Hematopoietic multipotent progenitor cell treated with erythropoietin and hydrocortisone succinate and interleukin-3 and kit ligand, for 17 days (in vitro differentiated cells): ENCODE measurements at places on chromosomes 3 and 15.

DNA sequence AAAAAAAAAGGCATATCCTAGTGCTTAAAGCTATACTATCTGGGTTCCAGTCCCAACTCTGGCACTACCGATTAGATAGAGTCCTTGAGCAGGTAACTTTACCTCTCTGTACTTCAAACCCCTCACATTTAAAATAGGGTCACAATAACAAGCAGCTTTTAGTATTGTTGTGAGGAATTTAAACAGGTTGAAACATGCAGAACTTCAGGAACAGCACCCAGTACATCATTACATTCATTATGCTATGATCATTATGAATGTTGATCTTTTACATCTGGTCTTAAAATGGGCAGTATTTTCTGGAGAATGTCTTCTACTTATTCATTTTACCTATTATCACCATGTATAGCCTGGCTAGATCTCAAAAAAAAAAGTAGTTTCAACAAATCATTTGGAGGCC, 176.1 kb upstream of the CCDC54 start:
- no peak for DNase-seq

DNA sequence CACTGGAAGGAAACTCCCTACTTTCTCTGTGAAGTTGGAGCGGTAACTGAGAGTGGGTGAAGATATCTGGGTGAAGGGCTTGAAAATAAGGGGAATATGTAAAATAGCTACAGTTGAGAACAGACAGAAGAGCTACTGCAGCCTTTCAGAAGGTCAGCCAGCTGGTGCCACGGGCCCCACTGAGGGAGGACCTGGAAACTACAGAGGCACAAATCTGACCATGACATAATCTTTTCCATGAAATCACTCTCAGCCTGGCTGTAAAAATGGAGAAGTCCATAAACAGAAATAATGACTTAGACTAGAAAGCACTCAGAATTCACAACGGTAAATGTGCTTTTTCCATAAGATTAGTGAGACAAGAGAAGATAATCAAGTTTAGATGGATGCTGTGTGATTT, 46.4 kb downstream of the ST3GAL6 start:
- DNase-seq = no peak

DNA sequence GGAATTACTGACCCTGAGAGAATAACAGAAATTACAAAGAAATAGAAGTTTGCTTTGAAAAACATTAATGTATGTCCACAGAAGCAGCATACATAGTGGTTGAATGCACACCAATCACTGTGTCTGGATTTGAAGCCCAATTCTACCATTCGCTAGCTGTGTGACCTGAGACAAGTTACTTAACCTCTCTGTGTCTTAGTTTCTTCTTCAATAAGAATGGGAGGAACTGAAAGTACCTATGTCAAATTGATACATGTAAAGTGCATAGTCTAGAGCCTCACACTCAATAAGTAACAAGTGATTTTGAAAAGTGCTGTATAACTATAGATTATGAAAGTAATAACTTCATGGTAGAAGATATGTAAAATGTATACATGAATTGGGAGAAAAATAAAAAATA, 457.8 kb downstream of the FOXP1 start:
- no peak for DNase-seq

GRCh38 chr3:159860269-159861116, 128.1 kb upstream of the IL12A start:
- DNase-seq = no peak

DNA sequence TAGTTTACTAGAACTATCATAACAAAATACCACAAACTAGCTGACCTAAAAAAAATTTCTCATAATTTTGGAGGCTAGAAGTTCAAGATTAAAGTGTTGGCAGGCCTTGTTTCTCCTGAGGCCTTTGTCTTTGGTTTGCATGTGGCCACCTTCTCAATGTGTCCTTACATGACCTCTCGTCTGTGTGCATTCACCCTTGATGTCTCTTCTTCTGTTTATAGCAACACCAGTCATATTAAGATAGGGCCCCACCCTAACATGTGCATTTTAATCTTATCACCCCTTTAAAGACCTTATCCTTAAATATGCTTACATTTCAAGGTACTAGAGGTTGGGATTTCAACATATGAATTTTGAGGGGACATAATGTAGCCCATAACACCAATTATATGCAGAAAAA, 177.0 kb downstream of the ZBBX start:
- DNase-seq = no peak

- no peak for DNase-seq
Observed at GRCh38 chr3:175161291-175161690, 302.2 kb downstream of the NAALADL2 start.

DNA sequence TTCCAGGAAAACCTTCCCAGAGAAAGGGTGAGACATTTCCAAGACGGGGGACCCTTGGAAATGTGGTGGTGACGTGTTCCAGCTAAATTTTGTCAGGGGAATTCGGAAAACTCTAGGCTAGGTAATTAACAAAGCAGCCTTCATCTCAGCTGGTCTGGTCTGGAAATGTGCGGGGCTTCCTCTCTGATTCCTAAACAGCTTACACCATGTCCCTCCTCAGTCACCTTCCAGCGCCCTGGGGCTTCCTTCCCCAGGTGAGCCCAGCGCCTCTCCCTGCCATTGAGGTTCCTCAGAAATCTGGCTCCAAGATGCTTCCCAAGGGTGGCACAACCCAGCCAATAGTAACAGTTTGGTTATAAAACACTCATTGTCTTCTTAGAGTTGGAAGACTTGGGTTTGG, 571 bp downstream of the ACAD9 start:
- DNase-seq = no peak

GRCh38 chr3:198079771-198080520, 119.9 kb downstream of the LMLN start:
- no peak for DNase-seq

DNA sequence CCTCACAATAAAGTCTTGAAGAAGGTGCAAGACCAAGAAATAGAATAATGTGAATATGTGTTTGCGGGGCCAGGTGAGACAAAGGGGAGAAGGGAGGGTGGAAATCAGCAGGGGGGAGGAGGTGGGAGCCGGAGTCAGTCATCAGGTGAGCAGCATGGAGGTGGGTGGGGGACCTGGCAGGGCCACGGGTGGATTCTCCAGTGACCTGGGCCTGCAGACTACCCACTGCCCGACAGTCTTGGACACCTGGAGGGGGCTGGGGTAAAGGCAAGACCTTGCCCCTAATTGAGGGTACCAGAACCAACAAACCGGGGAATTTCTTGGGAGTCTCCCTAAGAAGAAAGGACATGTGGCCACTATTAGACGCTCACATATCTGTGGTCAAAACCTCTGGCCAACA, 95.8 kb downstream of the CHSY1 start:
- DNase-seq = no peak

GRCh38 chr3:114089675-114090074, 33.1 kb downstream of the QTRT2 start:
- DNase-seq = no peak

GRCh38 chr15:44722011-44722410, 10.7 kb downstream of the B2M start:
- DNase-seq = no peak

GRCh38 chr3:38969317-38970235, 82.2 kb downstream of the SCN11A start:
- no peak for DNase-seq

- no peak for DNase-seq
Observed at GRCh38 chr15:27854601-27855000, 244.5 kb downstream of the OCA2 start.

- no peak for DNase-seq
Observed at GRCh38 chr3:193585530-193585929, 7.5 kb upstream of the OPA1 start.

- no peak for DNase-seq
Observed at GRCh38 chr15:96767703-96768434, 437.4 kb downstream of the NR2F2 start.

GRCh38 chr3:58025406-58025805, 17.2 kb downstream of the FLNB start:
- no peak for DNase-seq

- DNase-seq = no peak
Observed at GRCh38 chr15:85154061-85154460, 172.4 kb downstream of the PDE8A start.

DNA sequence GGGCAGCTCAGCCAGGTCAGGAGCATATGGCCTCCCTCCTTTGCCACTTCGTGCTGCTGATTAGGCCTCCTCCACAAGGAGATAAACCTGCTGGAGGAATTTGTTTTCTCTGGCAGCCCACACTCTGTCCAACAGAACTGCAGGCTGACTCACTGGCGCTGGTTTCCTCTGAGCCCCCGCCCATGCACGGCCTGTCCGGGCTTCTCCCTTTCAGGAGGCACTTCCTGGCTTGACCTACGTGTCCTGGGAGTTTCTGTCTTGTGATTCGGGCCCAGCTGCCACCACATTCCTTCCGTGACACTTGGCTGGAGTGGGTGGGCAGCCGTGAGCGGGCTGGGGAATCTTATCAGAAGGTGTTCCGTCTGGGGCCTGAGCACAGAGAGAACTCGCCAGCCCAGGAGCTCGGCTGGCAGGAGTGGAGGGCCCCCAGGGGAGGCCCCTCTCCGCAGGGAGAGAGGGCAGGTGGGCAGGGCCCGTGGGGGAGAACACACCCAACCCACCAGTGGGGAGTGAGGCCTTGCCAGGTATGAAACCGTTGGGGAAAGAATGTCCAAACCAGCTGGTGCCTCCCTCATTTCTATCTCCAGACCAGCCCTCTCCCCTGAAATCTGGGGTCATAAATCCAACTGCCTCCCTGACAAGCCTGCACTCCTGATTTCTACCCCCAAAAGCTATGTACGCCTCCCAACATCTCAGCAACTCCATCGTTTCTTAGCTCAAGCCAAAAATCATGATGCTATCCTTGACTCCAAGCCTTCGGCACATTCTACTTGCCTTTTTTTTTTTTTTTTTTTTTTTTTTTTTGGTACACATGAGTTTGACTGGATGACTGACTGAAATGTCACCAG, 110.6 kb upstream of the MEF2A start:
- no peak for DNase-seq

DNA sequence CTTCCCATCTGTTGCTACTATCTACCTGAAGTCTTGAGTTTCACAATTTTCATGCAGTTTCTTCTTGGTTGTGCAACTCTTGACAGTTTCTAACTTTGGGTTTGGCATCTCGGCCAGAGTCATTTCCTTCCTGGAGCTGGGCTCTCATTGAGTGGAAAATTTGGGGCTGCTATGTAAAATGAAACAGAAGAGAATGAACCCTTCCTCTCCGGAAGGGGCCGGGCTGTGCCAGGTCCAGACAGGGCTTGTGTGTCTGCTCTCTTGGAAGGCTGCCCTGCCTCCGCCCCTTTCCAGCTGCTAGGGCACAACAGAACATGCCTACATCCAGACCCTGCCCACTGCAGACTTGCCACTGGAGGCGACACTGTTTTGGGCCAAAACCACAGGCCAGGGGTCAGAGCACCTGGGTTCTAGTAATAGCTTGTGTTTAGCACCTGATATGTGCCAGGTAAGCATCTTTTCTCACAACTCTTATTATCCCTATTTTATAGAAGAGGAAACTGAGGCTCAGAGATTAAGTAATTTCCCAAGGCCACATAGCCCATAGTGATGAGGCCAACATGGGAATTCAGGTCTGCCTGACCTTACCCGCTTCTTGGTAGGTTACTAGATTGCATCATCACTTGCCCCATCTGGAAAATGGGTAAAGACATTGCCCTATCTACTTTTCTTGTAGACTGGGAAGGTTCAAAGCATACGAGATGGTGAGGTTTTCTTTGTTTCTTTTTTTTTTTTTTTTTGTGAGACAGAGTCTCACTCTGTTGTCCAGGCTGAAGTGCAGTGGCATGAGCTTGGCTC, 25.0 kb downstream of the IRAK2 start:
- DNase-seq = peak; percentile 57

- DNase-seq = no peak
Observed at GRCh38 chr3:116433552-116433951, 11.7 kb downstream of the LSAMP start.

DNA sequence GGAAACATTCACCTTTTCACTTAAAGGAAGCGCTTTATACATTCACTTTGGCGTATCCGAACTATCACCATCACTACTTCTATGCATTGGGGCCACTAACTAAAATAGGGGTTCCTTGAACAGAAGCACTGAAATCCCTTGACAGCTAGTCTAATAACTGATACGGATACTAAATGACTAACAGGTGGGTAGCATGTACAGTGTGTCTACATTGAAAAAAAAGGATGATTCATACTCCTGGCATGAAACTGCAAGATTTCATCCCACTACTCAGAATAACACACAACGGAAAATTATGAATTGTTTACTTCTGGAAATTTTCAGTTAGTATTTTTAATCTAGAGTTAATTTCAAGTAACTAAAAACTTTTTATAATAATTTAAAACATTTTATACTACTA, 96.7 kb downstream of the SMARCC1 start:
- no peak for DNase-seq

DNA sequence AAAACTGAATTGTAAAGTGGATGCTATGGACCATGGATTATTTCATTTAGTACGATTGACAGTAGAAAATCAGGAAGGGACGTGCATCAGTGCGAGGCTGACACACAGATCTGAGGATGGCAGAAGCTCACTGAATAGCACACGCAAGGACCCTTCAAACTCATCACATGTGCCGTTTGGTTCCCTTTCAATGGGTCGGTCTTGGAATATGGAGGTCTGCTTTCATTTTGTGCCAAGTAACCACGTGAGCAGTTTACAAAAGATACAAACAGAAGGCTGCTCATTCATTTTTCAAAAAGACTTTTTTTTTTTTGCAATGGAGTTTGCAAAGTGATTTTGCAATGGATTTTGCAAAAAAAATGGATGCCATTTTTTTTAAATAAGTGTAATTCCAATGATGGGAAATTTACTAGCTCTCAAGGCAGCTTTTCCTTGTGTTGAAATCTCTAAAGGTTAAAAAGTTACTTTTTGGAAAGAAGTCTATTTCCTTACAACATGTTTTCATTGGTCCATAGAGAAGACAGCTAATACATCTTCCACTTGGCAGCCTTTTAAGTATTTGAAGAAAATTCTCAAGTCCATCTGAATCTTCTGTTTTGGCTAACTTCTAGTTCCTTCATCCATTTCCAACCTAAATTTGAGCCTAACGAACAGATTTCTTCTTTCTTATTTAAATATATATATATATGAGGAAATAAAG, 392.3 kb upstream of the TPRG1 start:
- DNase-seq = no peak

GRCh38 chr15:33204926-33205325, 10.4 kb upstream of the FMN1 start:
- no peak for DNase-seq

GRCh38 chr3:108877901-108878300, 55.3 kb downstream of the TRAT1 start:
- no peak for DNase-seq
